Activated CD8-positive, alpha-beta memory T cell treated with anti-CD3 and anti-CD28 coated beads for 1 hour (primary cell): ENCODE measurements at places on chromosomes 5 and 9.

DNA sequence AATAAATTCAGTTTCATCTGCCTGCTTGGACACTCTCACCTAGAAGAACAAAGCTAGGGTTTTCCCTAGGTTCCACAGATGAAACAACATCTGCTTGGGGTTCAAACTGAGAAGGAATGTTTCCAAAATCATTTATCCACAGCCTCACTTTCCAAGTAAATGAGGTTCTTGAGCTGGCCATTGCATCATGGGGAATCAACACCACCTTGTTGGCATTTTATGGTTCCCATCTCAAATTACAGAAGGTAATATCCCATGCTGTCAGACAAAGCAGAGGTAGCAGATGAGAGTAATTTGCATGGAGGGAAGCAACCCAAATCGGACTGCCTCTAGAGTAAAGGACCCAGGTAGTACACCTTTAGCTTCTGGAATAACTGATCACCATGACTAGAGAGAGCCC lies 10.5 kb upstream of the NR4A3 start:
- DNase-seq = no peak

GRCh38 chr9:117407436-117408022 lies 7.3 kb downstream of the ASTN2 start:
- no peak for DNase-seq

GRCh38 chr9:121277518-121278295 lies 9.7 kb downstream of the GSN start:
- DNase-seq = no peak

DNA sequence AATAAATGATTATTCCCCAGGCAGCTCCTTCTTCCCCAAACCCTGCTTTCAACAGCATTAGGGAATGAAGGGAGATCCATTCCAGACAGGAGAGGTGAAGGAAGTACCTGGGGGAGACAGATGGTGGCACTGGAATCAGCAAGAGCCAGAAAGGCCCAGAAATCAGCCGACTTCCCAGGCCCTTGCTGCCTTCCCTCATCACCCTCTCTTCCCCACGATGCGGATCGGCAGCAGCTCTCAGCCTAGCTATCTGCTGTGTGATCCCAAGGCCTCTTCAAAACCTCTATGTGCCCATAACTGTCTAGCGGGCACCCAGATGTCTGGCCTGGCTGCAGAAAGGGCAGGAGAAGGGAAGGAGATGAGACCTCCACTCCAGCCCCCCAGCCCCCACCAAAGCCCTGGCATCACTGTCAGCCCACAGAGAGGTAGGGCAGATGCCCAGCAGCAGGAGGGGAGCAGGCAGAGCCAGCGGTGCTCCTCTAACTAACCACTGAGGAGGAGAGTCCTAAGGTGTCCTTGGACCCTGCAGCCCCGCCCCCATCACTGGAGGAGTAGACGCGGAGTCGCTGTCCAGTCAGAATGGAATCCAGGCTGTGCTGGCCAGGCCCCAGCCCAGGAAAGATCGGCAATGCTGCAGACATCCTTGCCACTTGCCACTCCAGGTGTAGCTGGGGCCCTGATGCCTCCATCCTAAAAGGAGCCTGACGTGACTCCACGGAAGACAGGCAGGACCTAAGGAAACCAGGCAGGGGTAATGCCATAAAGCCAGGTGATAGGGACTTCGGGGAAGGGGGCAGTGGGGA lies 12.7 kb downstream of the CNTFR start:
- no peak for DNase-seq

- DNase-seq = no peak
Observed at GRCh38 chr5:93130624-93131490, 450.2 kb downstream of the NR2F1-AS1 start.

- DNase-seq = no peak
Observed at GRCh38 chr5:132202711-132203463, 24.8 kb downstream of the P4HA2 start.

DNA sequence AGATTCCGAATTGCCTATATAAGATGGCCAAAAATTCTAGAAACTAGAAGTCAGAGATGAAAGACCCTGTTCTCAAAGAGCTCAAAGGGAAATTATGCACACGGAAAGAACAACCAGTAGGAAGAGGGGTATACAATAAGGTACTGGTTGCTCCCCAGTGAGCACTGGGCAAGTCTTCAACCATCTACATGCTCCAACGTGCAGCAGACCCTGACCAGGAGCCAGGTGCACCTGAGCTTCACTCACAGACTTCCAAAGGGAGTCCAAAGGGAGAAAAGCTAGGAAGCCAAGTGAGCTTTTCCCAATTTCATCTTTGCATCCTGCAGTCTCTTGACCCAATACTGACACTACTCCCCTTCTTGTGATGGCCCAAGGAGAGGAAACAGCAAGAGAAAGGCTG lies 3.9 kb downstream of the REEP5 start:
- DNase-seq = no peak

DNA sequence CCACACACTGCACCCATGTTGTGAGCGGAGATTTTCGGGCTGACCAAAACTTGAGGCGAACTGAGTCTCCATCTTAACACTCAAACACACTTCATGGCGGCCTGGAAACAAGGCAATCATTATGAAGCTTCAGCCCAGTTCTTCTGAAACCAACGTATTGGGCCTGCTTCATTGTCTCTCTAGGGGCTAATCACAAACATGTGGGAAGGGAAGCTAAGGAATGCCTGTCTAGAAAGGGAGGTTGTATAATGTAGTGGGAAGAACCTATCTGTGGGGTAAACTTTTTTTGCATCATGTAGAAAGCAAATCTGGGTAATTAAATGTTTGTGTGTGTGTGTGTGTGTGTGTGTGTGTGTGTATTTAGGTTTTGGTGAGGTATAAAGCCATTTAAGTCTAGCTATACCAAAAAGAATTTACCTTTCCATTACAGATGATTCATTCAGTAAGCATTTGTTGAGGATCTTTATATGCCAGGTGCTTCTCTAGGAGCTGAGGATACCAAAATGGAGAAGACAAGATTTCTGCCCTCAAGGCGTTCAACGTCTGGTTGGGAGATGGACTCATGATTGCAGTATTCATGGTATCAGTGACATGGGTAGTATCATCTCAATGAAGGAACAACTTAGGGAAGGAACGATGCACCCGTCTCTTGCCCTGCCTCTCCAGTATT lies 29.4 kb downstream of the SLC1A3 start:
- DNase-seq = no peak

- DNase-seq = no peak
Observed at GRCh38 chr9:133874060-133874657, 118.0 kb downstream of the VAV2 start.

DNA sequence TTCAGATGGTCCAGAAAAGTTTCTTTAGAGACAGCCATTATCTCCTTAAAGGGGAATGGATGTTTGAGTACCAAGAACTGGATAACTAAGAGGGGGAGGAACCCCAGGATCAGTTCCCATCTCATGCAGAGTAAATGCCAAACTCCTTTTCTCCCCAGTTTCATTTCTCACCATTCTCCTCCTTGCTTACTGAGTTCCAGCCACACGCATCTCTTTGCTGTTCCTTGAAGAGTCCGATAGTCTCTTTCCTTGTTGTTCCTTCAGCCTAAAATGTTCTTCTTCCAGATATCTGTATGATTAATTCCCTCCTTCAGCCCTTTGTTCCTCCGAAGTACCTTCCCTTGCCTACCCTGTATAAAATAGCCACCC lies 30.0 kb downstream of the KDM4C start:
- no peak for DNase-seq
